ENCODE measurements at places on chromosomes 4 and X. TPM values are rescaled to one million over a fixed set of nuclear protein-coding genes. Genes with fewer than 3 reads are reported as not detected.

- no peaks in the 10 kb centered on the region for H3K27me3 ChIP-seq
- no peak overlapping the region for H3K4me3 ChIP-seq
- H3K36me3 ChIP-seq, result no peaks in the 10 kb centered on the region
- no peak for DNase-seq
These were observed 251.3 kb upstream of the CENPE start for GRCh38 chr4:103449296-103450023.

GRCh38 chr4:181784881-181785280 is 458.3 kb upstream of the TENM3 start:
- no peaks in the 10 kb centered on the region for H3K27me3 ChIP-seq
- no peaks in the 10 kb centered on the region for H3K36me3 ChIP-seq
- H3K4me1 ChIP-seq, result no peaks in the 10 kb centered on the region

GRCh38 chrX:22246620-22247019 is 26.1 kb upstream of the CBLL2 start:
- H3K36me3 ChIP-seq, result no peaks in the 10 kb centered on the region
- no peak for DNase-seq
- no peak overlapping the region for H3K4me3 ChIP-seq
- H3K27me3 ChIP-seq, result no peaks in the 10 kb centered on the region

DNA sequence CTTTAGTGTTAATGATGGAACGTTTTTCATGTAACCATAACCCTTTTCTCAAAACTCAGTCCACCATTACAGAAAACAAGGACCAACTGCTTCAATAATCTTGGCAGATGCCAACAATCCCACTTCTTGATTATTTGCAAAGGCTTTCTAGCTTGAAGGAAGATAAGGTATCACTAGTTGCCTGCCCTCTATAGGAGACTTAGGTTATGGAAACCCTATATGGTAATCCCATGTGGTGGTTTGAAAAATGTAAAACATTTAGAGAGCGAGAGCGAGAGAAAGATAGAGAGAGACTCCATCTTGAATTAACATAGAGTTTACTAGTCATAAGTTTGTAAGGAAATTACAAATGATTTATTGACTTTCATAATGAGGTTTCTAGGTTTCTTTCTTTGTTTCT is 1627.5 kb upstream of the TENM3 start:
- H3K4me3 ChIP-seq, result no peak overlapping the region
- no peak overlapping the region for H3K27ac ChIP-seq
- H3K4me1 ChIP-seq, result no peaks in the 10 kb centered on the region

The ODAPH gene
- not detected for total RNA-seq

DNA sequence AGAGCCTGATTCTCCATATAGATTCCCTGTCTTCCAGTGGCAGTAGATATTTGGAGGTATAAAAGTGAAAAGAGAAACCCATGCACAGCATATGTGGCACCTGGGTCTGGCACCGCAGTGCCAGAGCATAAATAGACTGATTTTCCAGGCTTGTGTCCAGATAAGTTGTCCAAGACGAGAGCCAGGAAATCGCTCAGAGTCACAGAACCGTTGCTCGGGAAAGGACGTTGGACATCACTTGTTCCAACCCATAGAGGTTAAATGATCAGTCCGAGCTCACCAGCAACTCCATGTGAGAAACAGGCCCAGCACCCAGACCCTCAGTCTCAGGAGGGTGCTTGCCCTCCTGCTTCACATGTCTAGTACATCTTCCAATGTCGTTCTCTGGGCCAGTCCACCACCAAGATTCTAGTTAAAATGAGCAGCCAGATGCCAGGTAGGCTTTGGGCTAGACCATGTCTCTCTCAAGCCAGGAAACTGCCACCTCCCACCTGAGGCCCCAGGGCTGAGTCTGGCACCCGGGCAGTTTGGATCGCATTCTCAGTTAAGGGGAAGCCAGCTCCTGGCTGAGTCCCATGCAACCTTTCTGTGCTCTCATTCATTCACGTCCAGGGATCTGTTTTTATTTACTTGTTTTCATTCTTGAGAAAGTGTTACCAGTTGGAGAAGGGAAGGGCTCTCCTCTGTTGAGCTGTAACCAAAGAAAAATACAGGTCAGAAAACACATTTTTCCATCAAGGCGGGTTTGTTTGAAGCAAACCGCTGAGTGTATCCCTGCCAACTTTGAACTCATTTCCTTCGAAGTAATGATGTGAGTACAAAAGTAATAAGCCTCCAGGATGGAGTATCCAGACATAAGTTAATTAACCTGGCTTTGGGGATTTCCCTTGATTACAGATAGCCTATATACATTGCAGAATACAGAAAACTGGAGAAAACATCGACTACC is 91.7 kb downstream of the PHOX2B start:
- no peaks in the 10 kb centered on the region for H3K4me1 ChIP-seq
- no peaks in the 10 kb centered on the region for H3K36me3 ChIP-seq
- no peak overlapping the region for H3K4me3 ChIP-seq
- no peaks in the 10 kb centered on the region for H3K27me3 ChIP-seq

The XAGE2 gene
- not detected for total RNA-seq

DNA sequence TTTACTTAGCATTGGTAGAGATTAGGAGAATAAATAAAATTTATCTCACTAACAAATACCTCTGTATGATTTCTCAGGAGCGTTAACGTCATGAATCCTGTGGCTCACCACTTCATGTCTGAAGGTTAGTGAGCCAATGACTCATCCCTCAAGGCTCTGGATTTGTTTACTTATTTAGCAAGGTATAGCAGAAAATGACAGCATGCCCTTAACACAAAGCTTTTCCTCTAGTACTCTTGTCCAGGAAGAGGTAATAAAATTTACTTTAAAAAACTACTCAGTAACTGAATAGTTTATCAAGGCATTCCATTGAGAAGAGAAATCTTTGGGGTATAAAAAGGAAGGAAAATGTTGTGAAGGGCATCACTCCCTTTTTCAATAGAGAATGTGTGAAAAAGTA is 823.8 kb downstream of the CCSER1 start:
- no peak overlapping the region for H3K4me3 ChIP-seq
- H3K4me1 ChIP-seq, result no peaks in the 10 kb centered on the region
- H3K27me3 ChIP-seq, result no peaks in the 10 kb centered on the region
- no peak for DNase-seq
- no peak overlapping the region for H3K27ac ChIP-seq
- H3K36me3 ChIP-seq, result no peaks in the 10 kb centered on the region

- DNase-seq, result no peak
- no peaks in the 10 kb centered on the region for H3K36me3 ChIP-seq
- H3K27ac ChIP-seq, result peak overlapping the region; percentile 97
- no peaks in the 10 kb centered on the region for H3K27me3 ChIP-seq
- H3K4me3 ChIP-seq, result no peak overlapping the region
These were observed 2.8 kb downstream of the SH3D19 start for GRCh38 chr4:151322570-151322969.

The NLGN3 gene
- 0.82 TPM for total RNA-seq

GRCh38 chrX:9943420-9943819 is 23.7 kb upstream of the CLDN34 start:
- no peaks in the 10 kb centered on the region for H3K36me3 ChIP-seq
- no peak for DNase-seq
- H3K27ac ChIP-seq, result no peak overlapping the region
- H3K4me3 ChIP-seq, result no peak overlapping the region
- H3K4me1 ChIP-seq, result no peaks in the 10 kb centered on the region

- H3K27me3 ChIP-seq, result no peaks in the 10 kb centered on the region
- no peak for DNase-seq
- H3K4me1 ChIP-seq, result no peaks in the 10 kb centered on the region
These were observed 26.3 kb upstream of the ZMAT1 start for GRCh38 chrX:101958139-101958538.

- DNase-seq, result no peak
- no peaks in the 10 kb centered on the region for H3K27me3 ChIP-seq
- H3K36me3 ChIP-seq, result no peaks in the 10 kb centered on the region
- no peak overlapping the region for H3K27ac ChIP-seq
- H3K4me1 ChIP-seq, result no peaks in the 10 kb centered on the region
- H3K4me3 ChIP-seq, result no peak overlapping the region
These were observed 22.2 kb downstream of the SCOC start for GRCh38 chr4:140395668-140396067.

DNA sequence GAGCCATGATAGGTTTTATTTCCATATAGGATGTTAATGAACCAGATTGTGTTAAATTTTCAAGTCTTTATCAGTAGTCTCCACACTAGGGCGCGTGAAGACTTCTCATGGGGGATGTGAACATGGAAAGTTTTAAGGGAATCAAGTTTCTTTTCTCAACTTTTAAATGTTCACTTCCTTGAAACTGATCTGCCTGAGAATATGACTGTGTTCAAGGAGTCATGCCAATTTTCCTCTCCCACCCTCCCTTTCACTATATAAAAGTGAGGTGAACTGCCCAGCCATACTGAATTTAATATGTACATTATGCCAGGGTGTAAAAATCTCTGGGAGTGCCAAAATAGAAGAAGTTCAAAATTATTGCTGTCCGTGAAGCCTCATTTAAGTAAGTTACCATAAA is 30.4 kb upstream of the HPGDS start:
- H3K4me3 ChIP-seq, result no peak overlapping the region
- no peak for DNase-seq
- H3K4me1 ChIP-seq, result no peaks in the 10 kb centered on the region
- no peak overlapping the region for H3K27ac ChIP-seq
- H3K27me3 ChIP-seq, result no peaks in the 10 kb centered on the region
- no peaks in the 10 kb centered on the region for H3K36me3 ChIP-seq

Measured in colonic mucosa (tissue), 4 donors.